EH (cell line): ENCODE measurements at places on chromosomes 5 and 9.

- DNase-seq: no peak
Measured at GRCh38 chr9:106307670-106308069, 555.3 kb upstream of the ZNF462 start.

DNA sequence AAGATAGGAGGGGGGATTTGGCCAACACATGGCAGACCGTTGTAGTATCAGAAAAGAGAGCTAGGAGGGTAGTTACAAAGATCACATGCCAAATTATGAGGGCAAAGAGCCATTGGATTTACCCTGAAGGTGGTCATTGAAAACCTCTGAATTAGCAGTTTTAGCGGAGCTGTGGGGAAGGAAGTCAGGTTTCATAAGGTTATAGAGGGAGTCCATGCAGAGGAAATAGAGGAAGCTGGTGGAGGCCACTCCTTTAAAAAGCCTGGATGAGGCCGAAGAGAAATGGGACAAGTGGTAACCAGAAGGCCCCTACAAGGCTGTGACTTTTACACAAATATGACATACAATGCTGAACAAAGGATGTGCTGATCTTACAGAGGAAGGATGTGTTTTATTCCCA is 13.2 kb downstream of the DOCK8 start:
- no peak for DNase-seq

GRCh38 chr9:135468854-135469521 is 10.6 kb upstream of the PPP1R26 start:
- DNase-seq: peak; percentile 61

- DNase-seq: no peak
Measured at GRCh38 chr9:34334916-34335315, 5.5 kb downstream of the NUDT2 start.

GRCh38 chr5:50853151-50853550 is 186.7 kb downstream of the PARP8 start:
- no peak for DNase-seq

DNA sequence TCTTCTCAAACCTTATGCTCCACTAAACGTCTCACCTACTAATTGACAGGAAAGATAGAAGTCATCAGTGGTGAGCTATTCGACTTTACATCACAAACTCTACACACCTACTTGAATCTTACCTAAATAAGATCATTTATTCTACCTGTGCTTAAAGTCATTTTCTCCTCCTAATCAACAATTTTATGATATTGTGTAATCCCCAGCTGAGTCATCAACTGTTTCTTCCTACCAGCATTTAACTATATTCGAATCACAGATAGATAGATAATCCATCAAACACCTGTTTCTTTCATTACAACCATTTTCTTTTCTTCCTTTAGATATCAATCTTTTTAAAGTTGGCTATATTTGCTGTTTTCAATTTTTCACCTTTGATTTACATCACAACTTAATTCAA is 181.5 kb downstream of the LPAR1 start:
- DNase-seq: no peak

- DNase-seq: no peak
Measured at GRCh38 chr5:82804155-82804690, 273.0 kb downstream of the TMEM167A start.

DNA sequence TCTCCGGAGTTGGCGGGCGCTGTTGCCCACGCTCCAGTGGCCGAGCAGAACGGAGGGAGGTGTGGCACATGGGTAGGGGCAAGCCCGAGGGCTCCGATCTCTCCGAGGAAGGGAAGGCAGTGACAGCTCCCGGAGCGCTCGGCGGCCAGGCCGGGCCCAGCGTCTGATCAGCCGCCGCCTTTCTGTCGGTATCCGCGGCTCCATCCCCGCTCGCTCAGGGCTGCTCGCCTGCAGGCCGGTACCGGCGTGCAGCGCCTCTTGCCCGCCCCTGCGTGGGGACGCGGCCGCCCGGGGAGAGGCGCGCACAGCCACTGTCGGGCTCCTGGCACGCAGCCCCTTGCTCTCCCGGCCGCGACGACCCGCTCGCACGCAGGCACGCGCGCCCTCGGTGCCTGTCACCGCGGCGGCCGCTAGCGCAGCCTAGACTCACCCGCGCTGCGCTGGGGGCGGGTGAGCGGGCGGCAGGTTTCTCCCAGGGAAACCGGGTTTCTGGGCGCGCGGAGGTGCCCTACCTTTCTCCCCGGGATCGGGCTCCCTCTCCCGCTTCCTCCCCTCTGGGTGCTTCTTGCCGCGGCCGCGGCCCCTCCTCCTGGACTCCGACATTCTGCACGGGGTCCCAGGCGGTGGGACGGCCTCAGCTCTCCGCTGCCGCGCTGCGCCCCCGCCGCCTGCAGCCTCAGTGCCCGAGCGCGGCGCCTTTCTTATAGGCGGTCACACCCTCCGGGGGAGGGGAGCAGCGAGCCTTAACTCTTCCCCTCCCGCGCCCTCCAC is 108.4 kb downstream of the PSD2 start:
- DNase-seq: peak; percentile 16

- DNase-seq: no peak
Measured at GRCh38 chr5:117327511-117327910, 752.9 kb upstream of the SEMA6A start.

- DNase-seq: peak; percentile 51
Measured at GRCh38 chr9:121620777-121621449, 30.5 kb upstream of the DAB2IP start.

- DNase-seq: no peak
Measured at GRCh38 chr5:85337435-85337834, 952.8 kb upstream of the EDIL3 start.

- DNase-seq: no peak
Measured at GRCh38 chr9:76338418-76338817, 55.8 kb downstream of the RFK start.

- no peak for DNase-seq
Measured at GRCh38 chr9:72649127-72649442, 127.7 kb downstream of the TMC1 start.
